ENCODE measurements at places on chromosomes 1 and 21.

DNA sequence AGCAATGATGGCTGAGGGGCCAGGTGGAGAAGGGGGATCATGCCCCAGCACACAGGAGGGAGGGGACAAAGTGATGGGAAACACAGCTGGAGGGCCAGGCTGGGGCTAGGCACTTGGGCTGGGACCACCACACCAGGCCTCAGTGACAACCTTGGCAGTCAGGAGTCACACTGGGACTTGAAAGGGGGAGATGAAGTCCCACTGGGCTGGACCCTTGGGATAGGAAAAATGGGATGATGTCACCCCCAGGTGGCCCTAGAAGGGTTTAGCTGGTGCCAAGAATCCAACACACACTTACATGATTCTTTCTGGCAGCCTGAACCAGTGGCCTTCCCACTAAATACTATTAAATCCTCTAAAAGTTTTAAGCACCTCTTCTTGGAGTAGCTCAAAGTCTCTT, 17.1 kb downstream of the ZBTB17 start:
- DNase-seq = peak; percentile 33

- DNase-seq = no peak
These were observed 150.7 kb downstream of the SETD4 start for GRCh38 chr21:35909456-35910223.

- no peak for DNase-seq
These were observed 246.2 kb upstream of the ADGRL2 start for GRCh38 chr1:81554534-81554933.

GRCh38 chr1:113858418-113858817, 13.1 kb downstream of the PTPN22 start:
- DNase-seq = no peak

GRCh38 chr1:41860214-41860613, 58.5 kb downstream of the HIVEP3 start:
- DNase-seq = no peak

- no peak for DNase-seq
These were observed 12.8 kb downstream of the ZFP69B start for GRCh38 chr1:40462956-40463590.

DNA sequence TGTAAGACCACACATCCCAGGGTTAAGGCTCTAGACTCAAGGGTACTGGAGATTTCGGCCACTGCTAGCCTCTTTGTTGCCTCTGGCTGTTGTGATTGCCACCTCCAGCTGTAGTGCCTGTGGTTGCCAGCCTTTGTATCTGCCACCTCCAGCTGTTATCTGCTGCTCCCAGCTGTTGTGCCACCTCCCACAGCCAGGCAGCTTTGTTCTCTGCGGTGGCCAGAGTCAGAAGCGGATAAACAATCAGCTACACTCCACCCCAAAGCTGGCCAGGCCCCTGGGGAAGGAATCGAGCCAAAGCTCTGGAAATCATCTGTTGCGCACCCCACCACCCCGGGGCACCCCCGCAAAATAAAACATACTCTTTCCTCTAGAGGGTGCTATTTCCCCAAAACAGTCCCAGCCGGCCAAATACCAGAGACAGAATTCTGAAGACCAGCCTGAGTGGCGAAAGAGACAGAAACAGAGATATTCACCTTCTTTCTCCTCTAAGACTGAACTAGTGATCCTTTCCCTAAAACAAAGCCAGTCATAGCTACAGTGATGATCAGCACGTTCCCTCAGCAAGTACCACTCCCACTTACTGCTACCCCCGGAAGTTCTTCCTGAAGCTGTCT, 14.8 kb upstream of the PIGM start:
- DNase-seq = no peak

DNA sequence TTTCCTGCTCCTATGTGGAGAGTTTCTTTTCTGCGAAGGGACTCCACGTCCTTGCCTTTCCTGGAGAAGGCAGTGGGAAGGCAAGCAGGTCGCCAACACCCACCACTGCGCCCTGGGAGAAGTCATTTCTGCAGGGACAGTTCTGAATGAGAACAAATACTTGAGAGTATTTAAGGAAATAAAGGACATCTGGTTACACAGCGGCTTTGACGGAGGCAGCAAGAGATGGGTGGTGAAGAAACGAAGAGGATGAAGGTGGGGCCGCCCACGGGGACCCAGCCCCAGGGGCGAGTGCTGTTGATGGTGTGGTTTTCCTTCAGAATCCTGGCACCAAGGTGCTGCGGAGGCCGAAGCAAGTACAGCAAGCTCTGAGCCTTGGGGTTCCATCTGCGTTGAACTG, 75.5 kb downstream of the PSMG1 start:
- no peak for DNase-seq

DNA sequence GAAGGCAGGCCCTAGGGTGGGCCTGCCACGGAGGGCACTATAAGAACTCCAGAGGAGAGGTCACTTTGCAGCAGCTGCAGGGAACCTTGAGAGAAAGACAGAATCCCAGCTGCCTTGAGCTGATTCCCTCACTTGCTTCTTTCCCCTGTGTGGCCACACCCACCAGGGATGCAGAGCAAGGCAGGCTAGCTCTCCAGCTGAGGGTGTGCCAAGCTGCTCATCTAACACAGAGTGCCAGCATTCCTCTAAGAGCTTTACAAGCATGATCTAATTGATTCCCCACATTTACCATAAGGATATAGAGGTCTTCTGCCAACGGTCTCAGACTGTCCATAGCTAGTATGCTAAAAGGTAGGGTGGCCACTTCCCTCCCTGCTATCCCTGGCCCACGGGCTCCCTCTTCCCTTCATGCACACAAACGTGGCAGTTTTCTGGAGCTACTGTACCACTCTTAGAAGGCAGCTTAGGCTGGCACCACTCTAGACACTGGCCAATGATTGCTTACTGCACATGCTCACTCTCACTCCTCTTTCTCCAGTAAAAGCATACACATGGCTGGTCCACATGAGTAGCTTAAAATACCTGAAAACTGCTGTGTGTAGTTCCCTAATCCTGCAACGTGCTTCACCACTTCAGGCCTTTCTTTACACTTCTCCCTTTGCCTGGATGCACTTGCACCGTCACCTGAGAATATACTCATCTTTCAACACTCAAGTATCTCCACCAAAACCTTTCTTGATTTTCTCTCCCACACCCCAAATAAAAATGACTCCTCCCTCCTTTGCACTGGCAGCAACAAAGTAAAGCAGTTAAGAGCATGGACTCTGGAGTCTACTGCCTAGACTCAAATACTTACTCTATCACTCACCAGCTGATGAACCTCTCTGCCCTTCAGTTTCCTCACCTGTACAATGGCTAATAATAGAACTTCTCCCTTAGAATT, 57.7 kb downstream of the DMAP1 start:
- DNase-seq = no peak

All from spleen (tissue), 13 donors.